Dermis blood vessel endothelial cell (primary cell): ENCODE measurements at places on chromosomes 2 and 18. TPM values are rescaled to one million over a fixed set of nuclear protein-coding genes. Genes with fewer than 3 reads are reported as not detected.

The PLEK gene
- total RNA-seq = 0.17 TPM in 1 of 2 replicates, not detected in the other

DNA sequence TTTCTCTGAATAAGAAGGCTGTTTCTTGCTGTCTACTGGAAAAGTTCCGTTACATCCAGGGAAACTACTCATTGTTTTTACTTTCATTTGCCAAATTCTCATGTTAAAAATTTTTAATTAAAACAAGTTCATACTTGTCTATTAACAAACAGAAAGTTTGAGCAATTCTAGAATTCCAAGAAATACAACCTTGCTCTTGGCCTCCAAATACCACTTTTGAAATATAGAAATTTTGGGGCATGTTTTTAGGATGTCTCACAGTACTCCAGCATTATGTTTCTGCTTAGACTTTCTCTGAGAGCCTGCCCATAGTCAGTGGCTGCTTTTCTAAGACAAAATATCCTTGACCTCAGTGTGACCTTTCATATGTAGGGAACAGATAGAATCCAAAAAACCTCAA is 228.7 kb upstream of the RND3 start:
- DNase-seq = no peak

The PAX8 gene
- 0.65 and 0.68 TPM in 2 replicates for total RNA-seq

The DYSF gene
- 145 and 268 TPM in 2 replicates for total RNA-seq

- DNase-seq = peak; percentile 82
Observed at GRCh38 chr2:58448065-58448507, 207.0 kb upstream of the FANCL start.

DNA sequence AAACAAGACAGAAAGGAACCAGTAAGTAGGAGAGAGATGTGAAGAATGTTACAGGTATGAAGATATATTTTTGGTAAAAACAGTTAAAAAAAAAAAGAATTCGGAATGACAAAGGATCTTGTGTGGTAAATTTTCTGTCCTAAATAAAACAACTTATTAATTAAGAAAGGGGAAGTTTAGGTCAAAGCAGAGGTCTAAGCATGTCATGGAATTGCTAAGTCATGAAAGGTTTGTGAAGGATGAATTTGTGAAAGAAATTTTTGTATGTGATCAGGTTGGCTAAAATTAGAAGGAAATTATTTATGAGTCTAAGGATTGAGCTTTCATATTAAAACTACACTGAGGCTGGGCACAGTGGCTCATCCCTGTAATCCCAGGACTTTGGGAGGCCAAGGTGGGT is 11.1 kb upstream of the ALPG start:
- no peak for DNase-seq

- DNase-seq = no peak
Observed at GRCh38 chr2:123493687-123494086, 531.4 kb upstream of the CNTNAP5 start.

DNA sequence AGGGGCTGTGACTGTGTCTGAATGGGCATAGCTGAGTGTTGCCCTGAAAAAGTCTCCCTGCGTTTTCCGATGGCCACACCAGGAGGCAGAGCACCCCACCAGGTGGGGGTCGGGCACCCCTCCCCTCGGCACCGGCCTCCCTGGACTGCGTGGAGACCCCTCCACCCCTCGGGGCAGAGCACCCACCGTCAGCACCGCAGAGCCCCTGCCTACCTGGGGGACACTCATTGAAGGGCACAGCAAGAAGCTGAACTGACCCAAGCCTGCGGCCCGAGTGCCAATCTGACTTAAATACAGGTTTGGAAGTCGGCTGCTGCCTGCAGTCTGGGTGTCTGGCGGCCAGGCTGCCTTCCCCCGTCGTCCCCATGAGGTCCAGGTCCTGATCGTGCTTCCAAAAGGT is 69.9 kb downstream of the KCNG2 start:
- no peak for DNase-seq

GRCh38 chr2:106094131-106094841 is 99.8 kb downstream of the UXS1 start:
- no peak for DNase-seq

- peak; percentile 68 for DNase-seq
Observed at GRCh38 chr2:28394331-28394877, 1.7 kb downstream of the FOSL2 start.

DNA sequence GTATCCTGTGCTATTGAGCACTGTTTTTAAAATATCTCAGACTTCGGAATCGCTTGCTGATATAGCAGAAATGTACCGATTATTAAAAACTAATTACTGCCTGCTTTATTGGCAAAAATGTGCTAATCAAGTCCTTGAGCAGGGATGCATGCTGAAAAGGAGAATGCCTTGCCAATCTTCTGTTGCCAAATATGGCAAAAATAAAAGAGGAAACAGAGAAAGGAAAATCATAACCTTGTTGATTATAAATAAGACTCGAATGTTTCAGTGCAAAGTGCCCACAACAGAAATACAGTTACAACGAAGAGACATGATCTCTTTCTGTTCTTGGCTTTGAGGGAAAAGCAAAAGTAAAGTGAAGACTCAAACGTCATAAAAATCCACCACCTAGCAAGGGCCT is 248.5 kb downstream of the TMEM182 start:
- DNase-seq = no peak

GRCh38 chr2:226584518-226585055 is 215.0 kb downstream of the IRS1 start:
- DNase-seq = no peak

The DYNAP gene
- total RNA-seq = not detected in 2 replicates

DNA sequence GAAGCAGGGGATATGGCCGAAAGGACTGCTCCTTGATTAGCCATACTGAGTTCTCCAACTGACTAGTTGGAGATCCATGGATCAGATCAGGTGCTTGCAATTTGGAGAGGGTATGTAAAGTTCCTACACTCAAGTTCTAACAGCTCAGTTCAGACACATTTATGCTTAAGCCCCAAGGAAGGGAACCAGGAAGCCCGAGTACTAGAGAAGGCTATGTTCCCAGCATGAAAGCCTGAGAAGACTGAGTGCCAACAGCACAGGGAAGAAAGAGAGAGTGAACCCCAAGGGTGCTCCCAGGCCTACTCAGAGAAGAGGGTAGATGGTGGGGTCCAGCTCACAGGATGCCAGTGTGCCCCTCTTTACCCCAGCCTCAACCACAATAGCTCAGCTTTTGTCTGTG is 16.1 kb upstream of the SPTBN1 start:
- DNase-seq = no peak

DNA sequence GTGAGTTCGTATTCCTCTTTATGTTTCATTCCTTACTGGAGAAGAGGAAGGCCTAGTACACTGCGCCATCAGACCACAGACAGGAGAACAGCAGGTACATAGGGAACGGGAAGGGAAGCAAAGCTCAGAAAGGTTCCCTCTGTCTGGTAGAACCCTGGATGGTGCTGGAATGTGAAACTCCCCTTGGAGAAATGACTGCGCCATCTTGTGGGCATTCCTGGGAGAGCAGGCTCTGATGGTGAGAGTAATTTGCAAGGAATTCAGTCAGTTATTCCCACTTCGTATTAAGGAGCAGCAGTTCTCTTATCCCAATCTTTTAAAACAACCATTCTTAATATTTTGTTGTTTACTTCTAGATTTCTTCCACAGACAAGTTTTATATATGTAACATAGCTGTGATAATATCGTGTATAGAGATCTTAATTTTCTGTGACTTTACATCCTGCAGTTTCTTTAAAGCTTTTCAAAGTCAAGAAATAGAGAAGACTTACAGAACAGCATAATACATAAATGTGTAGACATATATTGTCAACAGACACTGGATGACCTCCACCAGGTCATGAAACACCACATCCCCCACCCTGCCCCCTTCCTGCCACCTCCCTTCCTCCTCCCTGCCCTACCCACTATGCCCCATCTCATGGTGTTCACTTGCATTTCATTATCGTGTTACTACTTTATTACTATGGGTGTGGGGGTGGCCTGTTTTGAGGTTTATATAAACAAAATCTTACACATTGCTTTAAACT is 83.9 kb downstream of the ARHGEF4 start:
- peak; percentile 87 for DNase-seq

DNA sequence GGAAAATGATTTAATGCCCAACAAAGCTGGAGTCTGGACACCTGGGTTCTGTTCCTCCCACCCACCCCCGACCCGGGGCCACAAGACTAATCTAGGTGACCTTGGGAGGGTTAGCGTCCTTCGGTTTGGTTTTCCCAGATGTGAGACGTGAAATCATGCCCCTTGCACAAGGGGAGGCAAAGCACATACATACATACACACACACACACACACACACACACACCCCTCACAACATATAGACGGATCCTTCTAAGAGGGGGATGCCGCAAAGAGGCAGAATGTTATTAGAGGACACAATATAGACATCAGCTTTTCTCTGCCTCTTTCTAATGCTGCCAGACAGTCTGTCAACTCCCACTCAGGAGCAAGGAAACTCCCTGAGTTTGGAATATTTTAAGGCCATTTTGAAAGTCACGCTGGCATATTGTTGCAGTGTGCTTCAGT is 616 bp upstream of the RBMS1 start:
- peak; percentile 21 for DNase-seq

- no peak for DNase-seq
Observed at GRCh38 chr18:76847916-76848315, 25.6 kb downstream of the ZNF236 start.

DNA sequence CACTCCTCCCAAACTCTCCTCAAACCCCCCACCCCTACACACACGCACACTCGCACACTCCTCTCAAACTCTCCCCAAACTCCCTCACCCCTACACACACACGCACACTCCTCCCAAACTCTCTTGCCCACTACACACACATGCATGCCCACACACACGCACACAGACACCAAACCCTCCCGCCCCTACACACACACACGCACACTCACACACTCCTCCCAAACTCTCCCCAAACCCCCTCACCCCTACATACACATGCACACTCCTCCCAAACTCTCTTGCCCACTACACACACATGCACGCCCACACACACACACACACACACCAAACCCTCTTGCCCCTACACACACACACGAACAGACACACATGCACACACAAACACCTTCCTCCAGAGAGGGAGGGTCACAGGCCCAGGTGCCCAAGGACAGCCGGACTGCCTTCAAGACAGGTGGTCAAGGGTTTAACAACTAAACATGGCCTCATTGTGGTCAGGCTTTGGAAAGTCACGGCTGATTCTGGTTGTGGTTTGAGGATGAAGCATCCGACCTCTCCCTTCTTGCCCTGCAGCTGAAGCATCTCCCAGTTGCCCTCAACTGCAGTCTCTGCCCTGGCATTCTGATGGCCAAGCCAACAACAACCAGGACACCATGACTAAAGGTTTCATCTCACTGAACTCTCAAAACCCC is 72.3 kb upstream of the SNTG2 start:
- no peak for DNase-seq

DNA sequence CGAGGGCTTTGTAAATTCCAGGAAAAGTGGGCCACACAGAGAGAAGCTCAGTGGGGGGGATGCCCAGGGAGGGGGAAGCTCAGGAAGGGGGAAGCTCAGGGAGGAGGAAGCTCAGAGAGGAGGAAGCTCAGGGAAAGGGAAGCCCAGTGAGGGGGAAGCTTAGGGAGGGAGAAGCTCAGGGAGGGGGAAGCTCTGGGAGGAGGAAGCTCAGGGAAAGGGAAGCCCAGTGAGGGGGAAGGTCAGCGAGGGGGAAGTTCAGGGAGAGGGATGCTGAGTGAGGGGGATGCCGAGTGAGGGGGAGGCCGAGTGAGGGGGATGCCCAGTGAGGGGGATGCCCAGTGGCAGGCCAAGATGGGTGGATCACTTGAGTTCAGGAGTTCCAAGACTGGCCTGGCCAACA is 821 bp upstream of the CHRNG start:
- no peak for DNase-seq

GRCh38 chr2:120347396-120348060 is 1.6 kb downstream of the INHBB start:
- DNase-seq = peak; percentile 39

DNA sequence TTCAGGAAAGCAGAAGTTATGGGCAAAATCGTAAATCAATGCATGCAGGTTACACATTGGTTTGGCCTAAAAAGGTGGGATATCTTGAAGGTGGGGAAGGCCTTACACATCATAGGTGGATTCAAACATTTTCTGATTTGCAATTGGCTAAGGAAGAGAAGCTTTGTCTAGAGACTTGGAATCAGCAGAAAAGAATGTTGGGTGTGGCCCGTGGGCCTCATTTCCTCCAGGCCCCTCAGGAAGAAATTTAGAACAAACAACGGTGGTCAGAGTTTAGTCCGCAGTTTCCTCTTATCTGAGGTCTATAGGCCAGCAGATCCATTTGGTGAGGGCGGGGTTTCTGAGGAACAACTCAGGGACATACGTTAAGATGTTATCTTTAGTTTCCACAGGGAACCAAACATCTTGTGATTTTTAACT is 50.9 kb upstream of the AFF3 start:
- peak; percentile 72 for DNase-seq

DNA sequence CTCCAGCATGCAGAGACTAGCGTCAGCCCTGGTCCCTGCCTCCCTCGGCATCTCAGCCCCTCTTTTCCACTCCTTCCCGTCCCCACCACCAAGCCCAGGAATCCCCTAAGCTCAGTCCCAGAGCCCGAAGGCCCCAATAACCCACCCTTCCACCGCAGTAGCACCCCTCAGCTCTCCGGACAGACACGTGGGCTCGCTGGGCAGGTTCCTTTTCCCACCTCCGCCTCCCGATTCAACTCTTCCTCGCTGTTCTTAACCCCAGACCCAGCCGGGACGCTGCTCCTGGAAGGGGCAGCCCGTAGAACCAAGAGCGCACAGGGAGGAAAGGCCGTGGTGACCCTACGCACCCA is 1.4 kb downstream of the IHH start:
- DNase-seq = no peak

DNA sequence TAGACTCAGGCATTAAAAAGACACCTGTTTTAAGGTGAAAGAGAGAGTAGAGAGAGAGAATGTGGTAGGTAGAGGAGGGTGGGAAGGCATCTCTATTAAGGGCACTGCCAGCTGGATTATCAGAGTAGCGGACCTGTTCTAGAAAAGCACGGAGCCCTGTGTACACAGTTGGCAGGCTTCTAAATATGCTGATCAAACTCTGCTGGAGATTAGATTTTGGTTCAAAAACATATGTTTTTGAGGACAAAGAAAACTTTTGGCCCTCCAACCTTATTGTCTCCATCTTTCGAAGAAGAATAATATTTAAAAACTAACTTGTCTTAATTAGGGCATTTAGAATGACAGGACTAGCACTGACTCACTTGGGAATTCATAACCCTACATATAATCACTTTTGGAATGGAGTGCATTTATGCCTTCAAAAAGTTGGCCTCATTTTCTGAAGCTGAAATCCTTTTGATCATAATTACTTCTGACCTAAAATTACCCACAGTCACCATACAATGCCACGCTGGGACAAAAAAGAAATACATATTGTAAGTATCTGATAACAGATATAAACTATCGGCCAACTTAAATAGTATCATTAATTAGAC is 254.6 kb downstream of the MEIS1 start:
- DNase-seq = no peak

The SEMA4F gene
- 4.4 and 5.0 TPM in 2 replicates for total RNA-seq

GRCh38 chr2:149744865-149745264 is 157.3 kb upstream of the MMADHC start:
- no peak for DNase-seq

The TRIM43 gene
- not detected in 2 replicates for total RNA-seq

DNA sequence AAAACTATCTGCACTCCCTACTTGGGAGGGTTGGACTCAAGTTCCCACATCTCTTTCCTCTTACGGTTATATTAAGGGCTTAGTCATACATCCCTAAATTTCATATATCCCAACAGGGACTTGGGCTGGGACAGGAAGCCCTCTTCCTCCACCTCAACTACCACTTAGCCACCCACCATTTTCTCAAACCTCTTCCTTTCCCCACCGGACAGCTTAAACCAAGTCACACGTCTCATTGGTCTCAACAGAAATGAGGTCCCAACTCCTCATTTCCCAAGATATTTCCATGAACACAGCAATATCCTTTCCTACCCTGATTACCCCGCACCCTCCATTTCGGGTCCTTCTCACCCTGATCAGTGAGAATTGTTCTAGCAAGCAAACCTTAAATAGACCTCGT is 736 bp downstream of the ZSCAN30 start:
- peak; percentile 30 for DNase-seq

The DSG4 gene
- total RNA-seq = not detected in 2 replicates
